ENCODE measurements at places on chromosomes 13 and 19.

- no peak for DNase-seq
These were observed 1319.2 kb upstream of the SLC10A2 start for GRCh38 chr13:104385404-104385803.

DNA sequence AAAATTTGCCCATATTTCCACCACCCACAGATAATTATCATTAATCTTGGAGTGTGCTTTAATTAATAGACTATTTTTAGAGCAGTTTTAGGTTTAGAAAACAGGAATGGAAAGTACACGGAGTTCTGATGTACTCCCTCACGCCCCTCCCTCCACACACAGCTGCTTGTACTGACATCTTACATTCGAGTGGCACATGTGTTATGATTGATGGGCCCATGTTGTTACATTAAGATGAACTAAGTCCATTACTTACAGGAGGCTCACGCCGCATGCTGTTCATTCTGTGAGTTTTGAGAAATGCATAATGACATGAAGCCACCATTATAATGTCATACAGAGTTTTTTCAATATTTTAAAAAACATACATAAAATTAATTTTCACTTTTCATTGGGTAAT is 1.2 kb upstream of the SPATA13 start:
- DNase-seq: no peak

DNA sequence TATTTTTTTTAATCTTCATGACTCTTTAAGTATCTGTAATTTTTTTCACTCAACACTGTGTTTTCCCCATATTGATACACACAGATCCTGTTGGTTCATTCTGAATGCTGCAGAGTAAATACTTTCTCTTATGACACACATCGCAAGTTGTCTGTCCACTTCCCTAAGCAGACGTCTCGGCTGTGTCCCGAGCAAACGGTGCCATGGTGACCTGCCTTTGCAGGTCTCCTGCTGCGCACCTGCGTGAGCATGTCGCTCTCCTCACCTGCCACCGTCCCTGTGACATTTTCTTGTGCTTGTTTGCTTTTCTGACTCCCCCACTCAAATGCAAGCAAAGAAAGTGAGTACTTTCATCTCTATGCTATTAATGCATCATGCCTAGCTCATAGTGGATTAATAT is 57.8 kb downstream of the CCDC70 start:
- DNase-seq: no peak

- DNase-seq: no peak
These were observed 14.7 kb upstream of the GRAMD1A start for GRCh38 chr19:34985249-34986022.

- DNase-seq: no peak
These were observed 18.3 kb downstream of the VWA8 start for GRCh38 chr13:41942462-41943094.

DNA sequence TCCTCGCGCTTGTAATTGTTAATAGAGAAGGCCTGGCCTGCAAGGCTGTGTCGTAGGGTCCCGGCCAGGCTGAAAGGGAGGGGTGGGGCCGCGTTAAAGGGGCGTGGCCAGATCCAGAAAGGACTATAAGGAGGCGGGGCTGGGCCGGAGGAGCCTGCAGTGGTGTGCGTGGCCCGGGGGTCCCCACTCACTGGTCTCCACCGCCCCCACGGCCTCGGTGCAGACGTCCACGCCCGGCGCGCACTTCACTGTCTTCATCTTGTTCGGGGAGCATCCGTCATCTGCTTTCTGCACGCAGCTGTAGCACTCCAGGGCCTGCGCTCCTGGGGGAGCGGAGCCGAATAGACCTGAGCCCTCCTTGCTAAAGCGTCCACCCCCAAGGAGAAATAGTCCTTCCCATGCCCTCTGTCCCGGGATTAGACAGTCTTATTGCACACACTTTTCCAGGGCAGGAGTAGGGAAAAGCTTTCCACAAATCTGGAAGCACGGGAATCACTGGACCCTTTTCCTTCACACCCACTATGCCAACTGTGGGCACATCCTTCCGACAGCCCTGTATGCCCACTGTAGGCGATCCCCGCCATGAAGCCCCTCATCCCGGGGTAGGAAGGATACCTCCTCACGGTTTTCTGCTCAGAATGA is 1.2 kb downstream of the LYPD3 start:
- no peak for DNase-seq

All from GOT3 (cell line).